ENCODE measurements at places on chromosomes 16 and 17.

DNA sequence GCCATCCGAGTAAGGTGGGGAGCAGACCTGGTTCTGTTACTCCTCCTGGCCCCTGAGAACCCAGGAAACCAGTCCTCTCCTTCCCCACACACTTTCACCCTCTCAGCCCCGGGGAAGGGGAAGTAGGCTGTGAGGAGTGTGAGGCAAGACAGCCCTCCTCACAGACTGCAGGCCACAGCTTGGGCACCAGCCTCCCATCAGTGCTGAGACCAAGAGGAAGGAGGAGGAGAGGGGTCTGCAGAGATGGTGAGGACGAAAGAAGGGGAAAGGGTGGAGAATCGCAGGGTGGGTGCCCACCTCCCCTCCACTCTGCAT is 7.0 kb downstream of the G6PC3 start:
- no peak for DNase-seq

- no peak for DNase-seq
Observed at GRCh38 chr17:62631936-62632924, 4.8 kb downstream of the MRC2 start.

DNA sequence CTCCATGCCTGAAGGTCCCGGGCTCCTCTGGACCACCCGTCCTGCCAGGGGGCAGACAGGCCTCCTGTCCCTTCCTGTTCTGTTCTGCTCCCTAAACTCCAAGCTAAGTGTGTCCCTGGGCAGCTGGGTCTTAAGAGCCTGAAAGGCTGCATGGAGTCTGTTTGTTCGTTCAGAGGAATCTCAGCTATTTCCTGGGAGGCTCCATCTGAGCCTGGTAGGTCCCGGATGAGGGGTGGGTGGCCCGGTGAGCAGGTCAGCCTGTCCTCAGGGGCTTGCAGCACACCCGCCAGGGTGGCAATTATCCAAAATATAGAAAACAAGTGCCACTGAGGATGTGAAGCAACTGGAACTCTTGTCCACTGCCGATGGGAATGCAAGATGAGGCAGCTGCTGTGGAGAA is 12.6 kb downstream of the ACTG1 start:
- no peak for DNase-seq

- DNase-seq, result no peak
Observed at GRCh38 chr16:50069060-50069459, 3.3 kb downstream of the HEATR3 start.

GRCh38 chr17:81885869-81886548 is 5.4 kb downstream of the ALYREF start:
- no peak for DNase-seq

DNA sequence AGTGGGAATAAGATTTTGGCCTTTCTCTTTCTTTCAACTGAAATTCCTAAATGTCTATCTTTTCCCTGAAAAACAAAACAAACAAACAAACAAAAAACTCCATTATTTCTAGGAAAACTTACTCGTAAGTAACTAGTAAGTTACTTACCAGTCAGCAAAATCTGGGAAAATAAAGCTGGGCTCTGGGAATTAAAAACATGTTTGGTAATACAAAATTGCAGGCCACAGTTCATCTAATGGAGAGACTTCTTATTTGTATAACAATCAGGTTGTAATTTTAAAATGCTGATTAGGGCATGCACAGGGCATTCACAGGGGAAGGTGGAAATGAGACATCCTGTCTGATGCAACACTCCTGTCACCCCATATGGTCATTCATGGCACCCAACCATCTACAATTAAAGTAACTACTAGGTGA is 3.8 kb upstream of the WIPI1 start:
- no peak for DNase-seq

DNA sequence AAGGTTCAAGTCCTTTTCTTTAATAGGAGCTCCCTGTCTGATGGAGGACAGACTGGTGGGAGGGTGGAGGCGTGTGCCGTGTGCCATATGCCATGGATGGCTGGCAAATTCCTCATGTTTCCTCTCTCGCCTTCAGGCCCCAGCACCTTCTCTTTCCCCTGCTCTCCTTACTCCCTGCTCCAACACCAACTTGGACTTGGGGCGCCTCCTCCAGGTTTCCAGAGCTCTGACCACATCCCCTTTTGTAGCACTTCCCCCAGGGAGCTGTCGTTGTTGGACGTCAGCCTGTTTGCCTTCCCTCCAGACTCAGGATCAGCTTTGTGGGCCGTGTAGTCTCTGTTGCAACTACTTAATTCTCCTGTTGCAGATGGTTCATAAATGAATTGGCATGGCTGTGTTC is 30.7 kb downstream of the TMC7 start:
- peak; percentile 18 for DNase-seq

DNA sequence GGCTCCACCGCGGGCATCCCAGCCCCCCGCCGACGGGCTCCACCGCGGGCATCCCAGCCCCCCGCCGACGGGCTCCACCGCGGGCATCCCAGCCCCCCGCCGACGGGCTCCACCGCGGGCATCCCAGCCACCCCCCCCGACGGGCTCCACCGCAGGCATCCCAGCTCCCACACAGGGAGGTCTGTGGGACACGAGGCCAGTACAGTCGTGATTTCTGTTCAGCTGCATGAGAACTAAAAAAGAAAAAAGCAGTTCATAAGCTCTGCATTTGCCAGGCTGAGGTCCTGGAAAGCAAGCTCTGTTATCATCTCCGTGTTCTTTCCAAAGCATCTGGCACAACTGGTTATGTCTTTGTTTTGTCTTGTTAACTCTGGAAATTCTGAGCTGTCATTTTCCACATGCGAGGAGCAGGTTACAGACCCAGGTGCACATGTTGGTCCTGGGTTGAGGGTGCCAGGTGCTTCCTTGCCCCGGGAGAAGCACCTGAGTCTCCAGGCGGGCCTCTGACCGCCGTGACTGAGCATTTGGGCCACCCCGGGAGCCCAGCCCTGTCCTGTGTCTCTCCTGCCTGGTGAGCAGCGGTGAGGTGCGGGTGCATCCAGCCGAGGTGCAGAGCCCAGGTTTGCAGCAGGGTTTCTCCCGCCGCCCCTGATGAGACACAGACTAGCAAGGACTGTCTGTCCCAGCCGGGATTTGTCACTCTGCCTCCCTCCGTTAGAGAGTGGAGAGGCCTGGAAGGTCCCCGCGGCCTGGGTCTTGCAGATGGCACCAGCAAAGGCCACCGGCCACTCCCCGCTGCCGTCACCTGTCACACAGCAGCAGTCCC is 9.9 kb upstream of the WFIKKN1 start:
- no peak for DNase-seq

DNA sequence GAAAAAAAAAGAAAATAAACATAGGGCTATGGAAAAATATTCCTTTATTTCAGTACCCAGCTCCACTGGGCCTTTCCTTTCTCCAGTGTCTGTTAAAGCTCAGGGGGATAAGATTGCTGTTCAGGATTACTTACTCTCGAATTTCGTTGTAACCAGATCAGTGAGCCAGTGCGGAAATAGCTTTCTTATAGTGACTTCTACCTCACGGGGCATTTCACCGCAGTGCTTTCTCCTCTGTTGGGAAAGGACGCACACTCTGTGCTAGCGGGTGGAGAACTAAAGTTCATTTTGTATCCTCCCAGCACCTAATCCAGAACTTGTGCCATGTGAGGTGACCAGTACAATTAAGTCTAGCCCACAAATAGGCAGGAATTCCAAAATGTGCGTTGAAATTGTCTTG is 38.3 kb downstream of the RPA1 start:
- DNase-seq, result no peak

GRCh38 chr16:1706386-1707192 is 594 bp downstream of the MAPK8IP3 start:
- DNase-seq, result no peak

DNA sequence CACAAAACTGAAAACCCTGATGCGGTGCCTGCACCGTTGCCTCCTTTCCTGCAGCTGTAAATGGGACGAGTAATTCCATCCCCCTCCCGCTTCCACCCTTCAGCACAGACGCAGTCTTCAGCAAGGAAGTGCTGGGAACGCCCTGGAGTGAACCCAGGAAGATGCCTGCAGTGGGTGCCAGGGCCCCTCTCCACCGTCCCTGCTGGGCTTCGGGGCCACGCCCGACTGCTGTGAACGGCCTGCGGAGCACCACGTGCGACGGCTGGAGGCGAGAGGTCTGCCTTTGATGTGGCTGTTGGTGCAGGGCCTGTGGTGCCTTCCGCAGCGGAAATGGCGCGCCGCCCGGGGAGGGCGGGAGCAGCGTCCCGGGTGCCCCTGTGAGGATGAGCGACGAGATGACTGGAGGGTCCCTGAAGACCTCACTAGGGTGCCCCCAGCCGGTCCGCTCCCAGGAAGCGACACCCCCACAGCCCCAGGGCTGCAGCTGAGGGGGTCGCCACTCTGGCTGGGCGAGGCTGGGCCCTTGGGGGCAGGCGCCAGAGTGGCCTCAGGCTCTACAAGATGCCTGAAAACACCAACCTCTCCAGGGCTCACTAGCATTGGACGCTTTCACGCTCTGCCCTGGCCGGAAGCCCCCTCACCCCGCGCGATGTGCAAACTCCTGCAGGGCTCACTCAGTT is 749 bp upstream of the MC1R start:
- DNase-seq, result peak; percentile 37

GRCh38 chr17:11205659-11206058 is 35.4 kb upstream of the SHISA6 start:
- no peak for DNase-seq

GRCh38 chr17:47831934-47832327 is 461 bp downstream of the LRRC46 start:
- DNase-seq, result no peak

- DNase-seq, result no peak
Observed at GRCh38 chr16:57126411-57126810, 34.0 kb downstream of the CPNE2 start.

- no peak for DNase-seq
Observed at GRCh38 chr17:43701318-43701743, 39.6 kb upstream of the MEOX1 start.

GRCh38 chr16:69711115-69711740 is 15.1 kb downstream of the NQO1 start:
- no peak for DNase-seq

DNA sequence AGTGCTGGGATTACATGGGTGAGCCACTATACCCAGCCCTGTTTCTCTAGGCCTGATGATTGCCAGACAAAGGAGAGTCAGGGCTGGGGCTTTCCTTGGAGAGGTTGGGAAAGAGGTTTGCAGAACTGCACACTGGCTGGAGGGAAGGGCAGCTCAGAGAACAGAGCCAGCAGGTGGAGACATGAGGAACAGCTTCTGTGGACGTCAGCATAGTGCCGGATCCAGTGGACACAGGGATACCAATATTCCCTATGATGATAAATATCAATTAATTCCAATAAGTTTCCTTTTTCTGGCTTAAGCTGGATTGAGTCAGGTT is 43.2 kb upstream of the SCNN1B start:
- DNase-seq, result no peak

DNA sequence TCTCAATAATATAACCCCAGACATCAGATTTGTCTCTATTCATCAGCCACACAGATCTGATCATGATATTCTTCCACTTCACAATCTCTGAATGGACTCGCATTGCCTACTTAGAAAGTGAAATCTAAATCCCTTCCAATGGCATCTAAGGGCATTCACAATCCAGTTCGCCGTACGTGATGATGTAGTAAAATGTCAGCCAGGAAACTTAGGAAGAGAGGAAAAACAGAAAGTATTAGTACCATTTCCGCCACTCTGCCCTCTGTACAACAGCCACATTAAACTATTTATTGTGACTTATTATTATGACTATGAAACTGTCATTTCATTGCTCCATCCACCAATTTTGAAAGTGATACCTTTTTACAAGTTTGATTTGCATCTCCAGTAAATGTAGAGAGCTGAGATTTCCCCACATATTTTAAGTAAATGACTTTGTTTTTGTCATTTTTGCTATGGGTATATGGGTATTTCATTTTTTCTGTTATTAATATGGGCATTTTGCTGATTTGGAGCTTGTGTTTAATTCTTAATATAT is 69.4 kb upstream of the SMIM36 start:
- no peak for DNase-seq

DNA sequence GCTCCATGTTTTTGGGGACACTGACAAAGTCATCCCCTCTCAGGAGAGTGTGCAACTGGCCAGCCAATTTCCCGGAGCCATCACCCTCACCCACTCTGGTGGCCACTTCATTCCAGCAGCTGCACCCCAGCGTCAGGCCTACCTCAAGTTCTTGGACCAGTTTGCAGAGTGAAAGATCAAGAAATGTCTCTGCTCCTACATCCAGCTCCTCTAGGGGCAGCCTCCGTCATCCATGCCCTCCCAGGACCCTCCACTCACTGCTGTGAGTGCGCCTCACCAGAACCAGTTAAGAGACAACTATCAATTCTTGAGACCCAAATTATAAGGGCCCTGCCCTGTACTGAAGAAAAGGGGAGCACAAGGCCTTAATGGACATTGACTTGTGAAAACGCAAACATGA is 1.1 kb downstream of the OVCA2 start:
- DNase-seq, result no peak

DNA sequence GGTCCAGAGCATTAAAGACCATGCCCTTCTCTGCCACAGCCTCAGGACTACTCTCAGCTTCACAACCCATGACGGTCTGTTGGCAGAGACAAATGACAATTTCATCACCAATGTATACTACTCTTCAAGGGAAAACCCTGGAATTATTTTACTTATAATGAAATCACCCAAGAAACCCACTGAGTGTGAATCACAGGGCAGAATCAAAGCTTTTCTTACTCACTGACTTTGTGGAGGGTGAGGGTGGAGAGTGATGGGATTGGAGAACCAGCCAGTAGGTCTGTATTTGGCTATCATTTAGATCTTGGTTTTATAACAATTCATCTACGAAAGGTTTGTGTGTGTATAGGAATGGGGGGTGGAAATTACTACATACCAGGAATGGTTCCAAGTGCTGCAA is 442.6 kb downstream of the SHISA9 start:
- DNase-seq, result no peak

DNA sequence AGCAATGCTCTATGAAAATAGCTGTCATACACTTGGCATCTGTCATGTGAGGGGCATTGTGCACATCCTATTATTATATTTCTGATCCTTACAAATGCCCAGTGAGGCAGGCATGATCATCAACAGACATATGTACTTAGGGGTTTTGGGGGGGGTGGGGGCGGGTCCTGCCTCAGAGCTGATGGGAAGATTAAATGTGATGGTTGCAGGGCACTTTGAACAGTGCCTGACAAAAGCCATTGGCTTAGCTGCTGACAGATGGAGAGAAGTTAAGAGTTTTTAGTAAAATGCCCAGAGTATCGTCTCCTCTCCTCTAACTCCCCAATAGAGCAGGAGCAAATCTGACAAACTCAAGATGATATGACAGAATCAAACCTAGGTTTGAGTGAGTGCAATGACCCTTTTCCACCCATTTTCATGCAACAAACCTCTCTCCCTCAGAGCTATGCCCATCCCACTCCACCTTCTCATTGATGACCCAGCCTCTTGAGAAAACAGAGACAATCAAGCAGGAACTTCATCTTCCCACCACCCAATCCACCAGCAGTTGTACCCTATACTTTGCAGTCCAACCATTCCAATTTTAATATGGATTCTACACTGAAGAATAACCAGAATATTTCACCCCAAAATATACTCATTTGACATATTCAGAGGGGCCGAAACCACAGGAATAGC is 4.8 kb downstream of the KLHL11 start:
- no peak for DNase-seq

GRCh38 chr16:53549970-53550690 is 47.1 kb upstream of the AKTIP start:
- no peak for DNase-seq

GRCh38 chr16:24610416-24610755 is 71.0 kb downstream of the RBBP6 start:
- DNase-seq, result peak; percentile 50
